ENCODE measurements at places on chromosomes 6 and 20.

DNA sequence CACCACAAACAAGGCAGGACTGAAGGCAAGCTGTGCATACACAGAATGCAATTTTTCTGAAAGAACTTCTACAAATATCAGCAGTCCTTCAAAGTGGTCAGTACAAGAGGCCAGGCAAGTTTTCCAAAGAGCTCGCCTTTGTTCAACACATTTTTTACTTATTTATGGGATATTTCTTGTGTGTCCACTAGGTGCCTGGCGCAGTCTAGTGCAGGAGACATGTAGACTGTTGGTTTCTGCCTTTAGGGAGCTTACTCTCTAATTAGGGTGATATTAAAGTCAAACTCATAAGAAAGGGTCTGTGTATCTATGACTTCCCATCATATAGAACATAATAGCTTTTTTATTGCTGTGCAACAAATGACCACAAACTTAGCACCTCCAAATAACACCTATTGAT is 21.2 kb upstream of the VEGFA start:
- DNase-seq = no peak

- DNase-seq = no peak
These were observed 22.4 kb downstream of the SYNCRIP start for GRCh38 chr6:85620308-85620707.

GRCh38 chr6:151723152-151723551 is 84.3 kb upstream of the ESR1 start:
- no peak for DNase-seq

DNA sequence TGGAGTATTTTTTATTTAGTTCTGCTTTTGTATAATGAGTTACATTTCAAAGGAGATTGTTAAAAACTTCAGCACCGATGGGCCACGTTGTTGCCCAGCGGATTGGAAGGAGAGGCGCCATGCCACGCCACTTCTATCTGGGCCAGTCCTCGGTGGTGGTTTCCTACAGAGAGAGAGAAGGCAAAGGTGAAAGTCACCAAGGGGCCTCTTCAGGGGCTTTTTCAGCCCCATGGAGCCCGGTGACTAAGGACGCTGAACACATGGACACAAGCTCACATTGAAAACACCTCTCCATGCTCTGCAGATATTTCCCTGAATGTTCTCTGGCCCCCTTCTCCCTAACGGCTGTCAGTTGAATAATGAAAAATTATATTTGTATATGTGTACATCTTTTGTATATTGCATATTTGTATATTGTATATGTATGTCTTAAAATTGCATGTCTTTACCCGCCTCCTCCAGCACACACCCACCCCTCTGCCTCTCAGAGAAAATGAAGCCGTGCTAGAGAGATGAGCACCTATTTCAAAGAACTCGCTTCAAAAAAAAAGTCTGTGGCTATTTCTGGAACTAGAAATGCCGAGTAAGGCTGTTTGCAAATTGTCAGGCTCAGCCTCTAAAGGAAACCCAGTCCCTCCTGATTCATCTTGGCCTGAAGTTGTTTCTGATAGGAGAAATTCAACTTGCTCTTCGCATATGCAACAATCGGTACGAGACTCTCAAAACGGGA is 91.9 kb upstream of the CDH4 start:
- DNase-seq = no peak

GRCh38 chr6:169362501-169363121 is 109.0 kb upstream of the THBS2 start:
- DNase-seq = peak; percentile 46

- DNase-seq = no peak
These were observed 178.7 kb upstream of the TAB2 start for GRCh38 chr6:149138699-149139294.

DNA sequence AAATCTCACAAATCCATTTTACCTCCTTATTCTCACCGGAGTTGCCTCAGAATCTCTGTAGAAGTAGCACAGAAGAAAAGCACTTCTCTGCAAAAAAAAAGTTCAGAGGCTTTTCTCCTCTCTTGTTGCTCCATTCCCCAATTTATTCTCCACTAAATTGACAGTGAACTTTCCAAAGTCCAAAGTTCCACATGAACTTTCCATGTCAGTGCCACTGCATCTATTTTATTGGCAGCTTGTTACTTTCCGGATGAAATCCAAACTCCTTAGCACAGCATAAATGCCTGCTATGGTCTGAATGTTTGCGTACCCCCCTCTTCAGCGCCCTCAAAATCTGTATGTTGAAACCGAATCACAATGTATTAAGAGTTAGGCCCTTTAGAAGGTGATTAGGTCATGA is 77.0 kb upstream of the MAP7 start:
- no peak for DNase-seq

DNA sequence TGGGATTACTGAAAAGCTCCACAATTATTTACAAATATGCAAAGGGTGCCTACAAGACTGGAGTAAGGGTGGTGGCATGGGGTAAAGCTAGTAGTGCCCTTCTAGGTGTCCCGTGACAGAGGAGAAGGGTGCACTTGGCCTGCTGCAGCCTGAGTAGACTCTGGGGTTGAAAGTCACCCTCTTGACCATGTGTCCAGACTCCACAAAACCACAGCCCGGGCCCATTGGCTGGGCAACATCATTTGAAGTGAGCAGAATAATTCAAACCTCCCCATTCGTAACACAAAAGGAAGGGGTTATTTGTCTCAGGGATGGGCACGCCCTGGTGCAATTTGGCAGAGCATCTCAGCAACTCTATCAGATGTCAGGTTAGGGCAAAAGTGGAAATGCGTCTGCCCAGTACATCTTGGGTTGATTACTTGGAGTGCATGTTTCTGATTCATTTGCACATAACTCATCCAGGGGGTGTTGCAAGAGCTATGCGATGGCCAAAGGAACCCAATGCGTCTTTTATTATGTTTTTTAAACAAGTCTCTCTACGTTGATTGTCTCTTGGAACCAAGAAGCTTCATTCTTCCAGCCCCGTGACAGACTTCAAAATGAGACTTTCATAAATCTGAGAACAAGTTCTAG is 56.7 kb downstream of the ISM1 start:
- peak; percentile 78 for DNase-seq

DNA sequence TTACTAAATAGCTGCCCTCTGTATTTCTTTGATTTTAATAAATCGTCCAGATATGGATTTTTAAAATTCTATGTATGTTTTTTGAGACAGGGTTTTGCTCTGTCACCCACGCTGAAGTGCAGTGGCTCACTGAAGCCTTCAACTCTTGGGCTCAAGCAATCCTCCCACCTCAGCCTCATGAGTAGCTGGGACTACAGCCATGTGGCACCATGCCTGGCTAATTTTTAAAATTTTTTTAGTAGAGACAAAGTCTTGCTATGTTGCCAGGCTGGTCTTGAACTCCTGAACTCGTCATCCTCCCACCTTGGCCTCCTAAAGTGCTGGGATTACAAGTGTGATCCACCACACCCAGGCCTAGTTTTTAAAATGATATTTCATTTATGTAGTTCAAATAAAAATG is 47.4 kb upstream of the DDR1 start:
- no peak for DNase-seq

DNA sequence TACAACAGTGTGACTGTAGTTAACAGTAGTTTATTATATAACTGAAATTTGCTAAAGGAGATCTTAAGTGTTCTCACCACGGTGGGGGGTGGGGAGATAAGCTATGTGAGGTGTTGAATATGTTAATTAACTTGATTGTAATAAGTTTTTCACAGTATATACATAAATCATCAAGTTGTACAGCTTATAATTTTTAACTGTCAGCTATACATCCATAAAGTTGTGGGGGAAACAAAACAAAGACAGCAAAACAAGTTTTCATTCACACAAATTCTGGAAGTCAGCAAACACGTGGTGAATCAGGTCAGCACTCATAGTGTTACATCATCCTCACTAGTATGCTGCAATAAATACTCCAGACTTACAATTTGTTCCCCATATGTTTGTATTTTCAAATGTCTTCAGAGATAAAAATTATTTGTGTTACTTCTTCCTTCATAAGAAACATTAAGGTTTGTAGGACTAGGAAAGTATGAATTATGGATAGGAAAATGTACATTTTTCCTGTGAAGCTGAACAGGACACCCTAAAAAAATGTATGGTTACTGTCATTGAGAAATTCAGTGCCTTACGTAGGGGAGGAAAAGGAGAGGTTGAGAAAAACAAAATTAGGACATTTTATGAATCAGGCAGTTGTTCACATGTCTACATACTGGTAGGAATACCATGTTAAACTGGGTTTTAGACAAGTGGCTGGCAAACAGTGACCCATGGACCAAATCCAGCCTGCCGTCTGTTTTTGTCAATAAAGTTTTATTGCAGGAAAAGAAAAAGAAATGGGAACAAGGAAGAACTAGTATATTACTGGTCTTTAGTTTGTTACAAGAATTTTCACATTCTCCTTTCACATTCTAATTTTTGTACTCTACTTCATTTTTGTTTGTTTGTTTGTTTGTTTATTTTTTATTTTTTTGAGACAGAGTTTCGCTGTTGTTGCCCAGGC is 6.0 kb downstream of the SUMO4 start:
- DNase-seq = peak; percentile 12

- DNase-seq = no peak
These were observed 66.1 kb upstream of the GLP1R start for GRCh38 chr6:38982470-38982869.

- DNase-seq = no peak
These were observed 113.0 kb downstream of the SYCP2 start for GRCh38 chr20:59820204-59821041.

DNA sequence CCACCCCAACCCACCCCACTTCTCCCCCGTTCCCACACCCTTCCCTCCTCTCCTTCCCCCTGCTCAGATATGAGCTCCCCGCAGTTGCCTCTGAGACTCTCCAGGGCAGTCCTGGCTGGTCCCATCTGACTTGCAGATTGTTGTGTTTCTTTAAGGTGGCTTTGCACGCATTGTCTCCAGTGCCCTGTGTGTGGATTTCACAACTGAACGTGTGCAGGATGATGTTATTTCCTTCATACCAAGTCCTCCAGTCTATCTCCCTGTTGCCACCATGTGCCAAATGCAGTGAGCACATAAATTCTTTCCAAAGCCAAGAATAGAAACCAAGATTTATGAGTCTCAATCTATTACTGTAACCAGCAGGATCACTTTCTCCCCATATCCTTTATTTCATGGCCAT is 79.1 kb downstream of the TMEM242 start:
- peak; percentile 88 for DNase-seq

GRCh38 chr6:139752086-139752485 is 377.6 kb upstream of the CITED2 start:
- DNase-seq = no peak

GRCh38 chr6:146851837-146852236 is 253.1 kb downstream of the ADGB start:
- DNase-seq = peak; percentile 76

GRCh38 chr6:35064290-35064689 is 76.8 kb downstream of the TCP11 start:
- no peak for DNase-seq

Measured in AG08395 (cell line).